Cerebellar nuclear complex (tissue), 1 donor: ENCODE measurements at places on chromosomes 2 and 18.

DNA sequence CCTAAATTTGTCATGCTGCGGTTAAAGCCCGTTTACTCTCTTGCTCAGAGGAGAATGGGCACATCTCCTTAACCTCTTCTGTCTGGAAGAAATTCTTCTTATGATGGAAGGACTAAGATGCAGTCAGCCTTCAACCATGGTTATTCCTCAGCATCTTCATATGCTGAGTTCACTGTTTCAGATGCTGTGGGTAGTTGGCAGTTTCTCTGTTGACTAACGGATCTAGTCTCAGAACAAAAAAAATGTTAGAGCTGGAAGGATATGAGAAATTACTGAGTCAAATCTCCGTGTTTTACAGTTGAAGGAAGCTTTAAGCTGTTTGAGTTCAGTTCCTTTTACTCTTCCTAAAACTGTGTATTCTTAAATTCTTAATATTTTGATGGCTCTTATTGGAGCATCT lies 43.6 kb upstream of the PGAP1 start:
- DNase-seq: no peak

DNA sequence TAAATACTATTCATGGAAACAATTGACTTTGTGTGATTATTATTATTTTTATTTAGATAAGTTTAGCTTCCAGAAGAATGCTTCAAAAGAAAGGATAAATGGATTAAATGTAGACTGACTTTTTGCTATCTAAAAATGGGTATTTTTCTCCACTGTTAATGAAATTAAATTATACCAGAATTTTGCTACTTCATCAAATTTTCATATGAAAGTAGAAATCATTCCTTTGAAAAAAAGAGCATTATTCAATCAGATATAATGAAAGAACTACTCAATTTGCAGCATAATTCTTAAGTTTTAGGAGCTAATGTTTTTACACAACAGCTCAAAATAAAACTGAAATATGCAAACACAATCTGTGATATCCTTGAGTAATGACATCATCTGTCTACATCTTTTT lies 1424.6 kb downstream of the DPP10 start:
- DNase-seq: no peak

- DNase-seq: no peak
Measured at GRCh38 chr2:160387558-160388262, 105.9 kb downstream of the RBMS1 start.

- no peak for DNase-seq
Measured at GRCh38 chr18:50528806-50529205, 31.1 kb upstream of the MAPK4 start.

DNA sequence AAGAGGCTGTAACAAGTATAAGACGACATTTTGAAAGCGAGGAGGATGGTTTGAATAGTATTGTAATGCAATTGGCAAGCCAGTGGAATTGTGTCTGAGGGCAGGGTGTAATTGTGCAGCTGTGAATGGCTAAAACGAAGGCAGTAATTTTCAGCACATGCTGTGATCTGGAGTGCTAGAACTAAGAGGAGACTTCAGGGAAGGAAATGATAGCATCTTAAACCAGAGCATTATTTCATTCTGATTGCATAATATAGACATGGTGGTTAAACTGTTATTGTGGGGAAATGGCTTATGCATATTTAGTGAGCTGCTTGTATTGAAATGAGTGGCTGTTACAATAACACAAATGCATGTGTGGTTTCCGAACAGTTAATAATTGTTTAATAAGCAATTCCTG lies 36.3 kb downstream of the THSD7B start:
- no peak for DNase-seq

DNA sequence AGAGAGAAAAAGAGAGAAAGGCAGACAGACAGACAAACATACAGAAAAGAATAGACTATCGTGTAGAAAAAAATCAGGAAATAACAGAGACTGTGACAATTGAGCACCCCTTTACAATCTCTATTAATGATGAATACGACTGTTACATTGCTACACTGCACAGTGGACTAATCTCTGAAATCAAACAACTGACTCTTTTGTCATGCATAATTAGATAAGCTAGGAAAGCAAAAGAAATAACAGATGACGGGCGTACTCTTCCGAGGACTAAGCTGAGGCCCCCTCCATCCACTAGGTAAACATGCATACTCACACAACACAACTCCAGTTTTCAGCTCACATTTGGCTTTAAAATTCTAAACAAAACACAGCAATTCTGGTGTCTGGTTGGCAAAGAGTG lies 267.0 kb downstream of the NOL4 start:
- no peak for DNase-seq

- DNase-seq: no peak
Measured at GRCh38 chr2:174486563-174487107, at the start of gene GPR155. Gene GPR155, minus strand, starts transcription at chr2:174487029. Its CDS starts 5,073 bp downstream, at chr2:174481956.

DNA sequence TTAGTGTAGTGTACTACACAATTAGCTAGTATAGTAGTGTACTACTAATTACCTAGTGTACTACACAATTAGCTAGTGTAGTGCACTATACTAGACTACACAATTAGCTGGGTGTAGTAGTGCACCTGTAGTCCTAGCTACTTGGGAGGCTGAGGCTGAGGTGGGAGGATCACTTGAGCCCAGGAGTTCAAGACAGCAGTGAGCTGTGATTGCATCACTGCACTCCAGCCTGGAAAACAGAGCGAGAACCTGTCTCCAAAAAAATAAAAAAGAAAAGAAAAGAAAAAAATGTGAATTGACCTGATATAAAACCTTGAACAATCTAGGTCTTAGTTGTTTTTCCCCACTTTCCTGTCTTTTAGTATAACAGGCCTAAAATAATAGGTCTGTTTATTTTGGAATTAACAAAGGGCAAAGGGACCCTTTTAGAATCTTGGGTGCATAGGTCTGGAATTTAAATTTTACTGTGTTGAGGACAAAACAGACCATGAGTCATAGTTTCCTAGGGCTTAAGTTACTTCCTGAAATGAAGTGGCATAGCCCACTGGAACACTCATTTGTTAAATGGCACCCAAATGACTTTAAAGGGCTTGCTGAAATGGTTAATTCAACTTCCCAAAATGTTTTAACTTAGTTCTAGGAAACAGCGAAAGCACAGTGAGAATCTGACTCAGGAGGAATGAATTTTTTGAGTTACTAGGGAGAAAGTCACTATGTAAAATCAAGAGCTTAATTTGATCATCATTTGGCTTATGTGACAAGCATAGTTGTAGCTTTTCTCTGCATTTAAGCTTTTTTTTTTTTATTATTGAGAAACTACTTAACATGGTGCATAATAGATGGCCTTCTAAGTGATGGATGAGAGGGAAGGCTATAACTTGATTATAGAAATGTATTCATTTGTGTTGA lies 50.7 kb upstream of the ARL5A start:
- no peak for DNase-seq

DNA sequence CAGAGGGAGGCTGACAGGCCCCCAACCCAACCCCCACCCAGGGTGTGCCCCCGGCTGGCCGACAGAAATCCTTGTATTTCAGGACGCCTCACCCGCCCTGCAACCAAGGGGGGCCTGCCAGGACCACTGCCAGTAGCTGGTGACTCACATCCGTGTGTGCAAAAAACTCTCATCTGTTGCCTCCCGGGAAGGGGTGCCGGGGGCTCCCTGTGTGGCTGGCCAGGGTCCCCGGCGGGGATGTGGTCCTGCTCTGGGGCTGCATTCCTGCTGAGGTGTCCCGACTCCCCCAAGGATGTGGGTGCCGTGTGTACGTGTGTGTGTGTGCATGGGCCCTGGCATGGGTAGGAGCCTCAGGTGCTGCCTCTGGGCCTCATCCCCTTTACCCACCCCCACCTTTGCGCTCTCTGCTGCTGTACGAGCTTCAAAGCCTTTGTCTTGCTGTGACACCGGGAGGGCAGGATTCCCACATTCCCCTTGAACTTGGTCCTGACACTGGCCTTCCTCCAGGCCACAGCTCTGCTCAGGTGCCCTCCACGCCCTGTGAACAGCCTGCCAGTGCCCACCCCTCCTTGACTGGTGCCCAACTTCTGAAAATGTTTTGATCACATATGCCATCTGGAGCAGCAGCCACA lies 226.3 kb upstream of the HDAC4 start:
- DNase-seq: no peak

- DNase-seq: no peak
Measured at GRCh38 chr2:121454549-121455090, 76.1 kb upstream of the RNU4ATAC start.

GRCh38 chr18:3526421-3527354 lies 76.7 kb downstream of the TGIF1 start:
- DNase-seq: no peak

DNA sequence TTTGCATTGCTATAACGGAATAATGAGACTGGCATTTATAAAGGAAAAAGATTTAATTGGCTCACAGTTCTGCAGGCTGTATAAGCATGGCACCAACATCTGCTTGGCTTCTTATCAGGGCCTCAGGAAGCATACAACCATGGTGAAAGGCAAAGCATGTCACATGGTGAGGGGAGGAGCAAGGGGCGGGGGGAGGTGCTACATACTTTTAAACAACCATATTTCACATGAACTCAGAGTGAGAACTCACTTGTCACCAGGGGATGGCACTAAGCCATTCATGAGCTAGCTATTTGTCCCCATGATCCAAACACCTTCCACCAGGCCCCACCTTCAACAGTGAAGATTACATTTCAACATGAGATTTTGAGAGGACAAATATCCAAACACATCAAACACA lies 188.7 kb downstream of the MBD5 start:
- no peak for DNase-seq

GRCh38 chr18:4639628-4640310 lies 184.7 kb upstream of the DLGAP1 start:
- DNase-seq: no peak

DNA sequence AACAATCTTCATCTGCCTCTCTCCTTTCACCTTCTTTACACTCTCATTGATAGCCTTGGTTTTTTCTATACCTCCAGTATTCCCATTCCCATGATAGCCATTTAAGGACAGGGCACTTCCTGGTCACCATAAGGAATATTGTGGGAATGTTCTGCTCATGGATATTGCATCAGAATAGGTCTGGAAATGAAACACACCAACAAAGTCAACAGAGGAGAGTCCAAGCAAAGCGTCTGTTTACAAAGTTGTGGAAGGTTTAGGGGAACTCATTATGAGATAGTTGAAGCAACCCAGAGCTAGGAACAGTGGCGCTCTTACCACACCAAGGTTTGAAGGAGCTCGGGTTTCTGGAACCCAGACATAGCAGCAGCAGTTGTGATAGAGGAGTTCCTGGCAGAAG lies 150.3 kb upstream of the TNP1 start:
- no peak for DNase-seq

GRCh38 chr18:36348971-36349417 lies 51.5 kb downstream of the FHOD3 start:
- no peak for DNase-seq

GRCh38 chr2:28267282-28267681 lies 125.4 kb upstream of the FOSL2 start:
- no peak for DNase-seq

DNA sequence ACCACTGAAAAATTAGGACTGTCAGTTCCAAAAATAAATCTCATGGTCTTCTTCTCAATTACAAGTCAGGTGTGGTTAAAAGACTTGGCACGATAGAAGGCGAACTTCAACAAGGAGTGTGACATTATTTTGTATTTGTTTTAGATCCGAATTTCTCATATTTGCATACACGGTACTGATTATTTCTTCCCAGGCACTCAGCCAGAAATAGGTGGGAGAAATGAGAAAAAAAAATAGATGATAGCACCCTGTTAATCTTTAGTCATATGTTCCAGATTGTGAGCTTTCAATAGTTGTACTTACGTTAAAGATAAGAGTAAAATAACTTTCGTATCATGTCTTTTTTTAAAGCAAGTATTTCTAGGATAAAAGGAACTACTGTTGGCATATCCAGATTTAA lies 106.1 kb downstream of the DTNA start:
- no peak for DNase-seq

DNA sequence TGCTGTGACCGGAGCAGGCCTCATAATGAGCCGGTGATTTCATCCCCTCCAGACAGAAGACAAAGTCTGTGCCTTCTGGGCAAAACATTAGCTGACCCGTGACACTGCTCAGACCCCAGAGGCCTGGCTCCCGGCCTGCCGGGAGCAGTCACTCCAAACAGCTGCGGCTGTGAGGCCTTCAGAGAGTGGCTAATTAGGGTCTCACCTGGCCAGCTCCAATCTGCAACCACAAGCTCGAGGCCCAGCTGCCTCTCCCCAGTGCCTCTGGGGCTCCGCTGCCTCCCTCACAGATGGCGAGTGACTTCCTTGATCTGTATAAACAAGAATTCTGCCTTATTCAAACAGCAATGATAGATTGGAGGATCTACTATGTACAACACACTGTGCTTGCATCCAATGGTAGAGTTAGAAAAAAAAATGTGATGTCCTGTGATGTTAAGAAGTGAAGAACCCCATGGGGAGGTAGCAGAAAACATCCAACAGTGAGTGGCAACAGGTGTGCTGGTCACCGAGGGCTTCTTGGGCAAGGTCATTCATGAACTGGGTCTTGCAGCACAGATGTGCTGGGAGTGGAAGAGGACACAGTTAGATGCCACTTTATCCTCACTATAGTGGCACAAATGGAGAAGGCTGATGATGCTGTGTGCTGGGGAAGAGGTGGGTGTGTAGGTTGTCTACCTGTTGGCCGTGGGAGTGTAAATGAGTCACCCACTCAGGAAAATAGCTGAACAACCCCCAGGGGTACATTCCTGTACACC lies 98.2 kb upstream of the ASAP2 start:
- DNase-seq: no peak

GRCh38 chr2:127576433-127577207 lies 41.1 kb downstream of the MYO7B start:
- no peak for DNase-seq

GRCh38 chr2:39532933-39533332 lies 95.8 kb upstream of the MAP4K3 start:
- no peak for DNase-seq
